ENCODE measurements at places on chromosomes 3 and 15. TPM values are rescaled to one million over a fixed set of nuclear protein-coding genes. Genes with fewer than 3 reads are reported as not detected.

DNA sequence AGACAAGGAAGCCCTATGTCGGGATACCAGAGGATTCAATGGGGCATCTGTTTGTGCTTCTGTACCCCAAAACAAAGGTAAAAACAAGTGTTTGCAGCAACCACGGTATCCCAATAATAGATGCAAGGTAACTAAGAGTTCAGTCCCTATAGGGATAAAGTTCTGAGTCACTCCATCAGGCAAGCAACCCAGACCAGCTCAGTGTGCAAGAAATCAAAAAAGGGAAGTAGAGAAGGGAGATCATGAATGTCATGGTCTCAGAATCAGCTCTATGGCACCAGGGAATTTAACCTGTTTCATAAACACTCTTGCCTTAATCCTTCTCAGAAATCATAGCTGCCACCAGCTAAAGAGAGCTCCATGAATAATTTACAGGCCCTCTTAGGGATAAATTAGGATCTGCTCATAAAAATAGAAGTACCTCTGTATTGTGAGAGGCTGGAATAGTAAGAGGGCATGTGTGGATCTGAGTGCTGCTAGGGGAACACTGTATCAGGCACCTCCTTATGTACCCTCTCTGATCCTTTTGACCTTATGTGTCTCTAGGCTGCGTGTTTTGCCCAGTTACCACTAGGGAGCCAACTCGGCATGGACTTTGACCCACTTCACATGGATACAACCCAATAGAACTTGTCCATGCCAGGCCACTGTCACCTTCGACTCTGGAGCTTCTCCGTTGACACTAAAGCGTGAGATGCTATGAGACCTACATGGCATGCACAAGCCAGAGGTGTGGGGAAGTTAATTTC is 754.6 kb downstream of the AGBL1 start:
- H3K27me3 ChIP-seq: no peaks in the 10 kb centered on the region
- H3K27ac ChIP-seq: no peak overlapping the region
- H3K36me3 ChIP-seq: no peaks in the 10 kb centered on the region
- H3K4me1 ChIP-seq: no peaks in the 10 kb centered on the region
- no peak overlapping the region for H3K4me3 ChIP-seq
- no peak for DNase-seq

The MCF2L2 gene
- 11.1 TPM for total RNA-seq

The PROS1 gene
- total RNA-seq: 11.9 TPM

DNA sequence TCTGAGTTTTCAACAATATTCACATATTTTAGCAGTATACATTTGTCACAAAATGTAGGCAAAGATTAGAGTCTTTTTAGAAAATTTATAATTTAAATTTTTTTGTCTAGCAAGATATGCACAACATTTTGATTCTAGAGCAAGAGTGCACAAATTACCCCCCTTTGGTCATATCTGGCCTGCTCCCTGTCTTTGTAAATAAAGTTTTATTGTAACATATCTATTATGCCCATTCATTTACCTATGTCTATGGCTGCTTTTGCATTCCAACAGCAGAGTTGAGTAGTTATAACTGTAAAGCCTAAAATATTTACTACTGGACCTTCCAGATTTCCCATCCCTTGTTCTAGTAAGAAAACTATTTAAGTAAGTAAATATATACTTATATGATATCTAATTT is 430.7 kb downstream of the EDEM1 start:
- DNase-seq: no peak
- H3K4me3 ChIP-seq: no peak overlapping the region
- H3K4me1 ChIP-seq: no peaks in the 10 kb centered on the region
- no peaks in the 10 kb centered on the region for H3K36me3 ChIP-seq
- no peak overlapping the region for H3K27ac ChIP-seq

DNA sequence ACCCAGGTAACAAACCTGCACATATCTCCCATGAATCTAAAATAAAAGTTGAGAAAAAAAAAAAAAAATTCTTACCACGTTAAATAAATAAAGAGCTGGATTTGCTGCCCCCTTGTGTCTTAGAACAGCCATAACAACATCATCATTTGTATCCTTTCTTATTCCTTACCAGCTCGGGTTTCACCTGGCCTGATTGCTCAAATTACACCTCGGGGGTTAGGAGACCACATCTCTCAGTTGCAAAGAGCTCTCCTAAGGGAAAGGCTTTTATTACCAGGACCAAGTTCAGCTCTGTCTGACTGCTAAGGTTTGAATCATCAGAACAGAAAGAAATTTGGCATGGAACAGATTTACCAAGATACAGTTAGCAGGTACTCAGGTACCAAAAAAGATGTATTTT is 25.8 kb upstream of the RPL39L start:
- peak; percentile 79 for DNase-seq
- H3K27me3 ChIP-seq: no peaks in the 10 kb centered on the region
- no peaks in the 10 kb centered on the region for H3K36me3 ChIP-seq
- no peak overlapping the region for H3K27ac ChIP-seq
- peaks cover 13% of the 10 kb centered on the region for H3K4me1 ChIP-seq

GRCh38 chr3:52243791-52244628 is 1.5 kb upstream of the PPM1M start:
- H3K4me3 ChIP-seq: no peak overlapping the region
- no peaks in the 10 kb centered on the region for H3K4me1 ChIP-seq
- peaks cover 46% of the 10 kb centered on the region for H3K27me3 ChIP-seq
- no peak overlapping the region for H3K27ac ChIP-seq
- DNase-seq: no peak

DNA sequence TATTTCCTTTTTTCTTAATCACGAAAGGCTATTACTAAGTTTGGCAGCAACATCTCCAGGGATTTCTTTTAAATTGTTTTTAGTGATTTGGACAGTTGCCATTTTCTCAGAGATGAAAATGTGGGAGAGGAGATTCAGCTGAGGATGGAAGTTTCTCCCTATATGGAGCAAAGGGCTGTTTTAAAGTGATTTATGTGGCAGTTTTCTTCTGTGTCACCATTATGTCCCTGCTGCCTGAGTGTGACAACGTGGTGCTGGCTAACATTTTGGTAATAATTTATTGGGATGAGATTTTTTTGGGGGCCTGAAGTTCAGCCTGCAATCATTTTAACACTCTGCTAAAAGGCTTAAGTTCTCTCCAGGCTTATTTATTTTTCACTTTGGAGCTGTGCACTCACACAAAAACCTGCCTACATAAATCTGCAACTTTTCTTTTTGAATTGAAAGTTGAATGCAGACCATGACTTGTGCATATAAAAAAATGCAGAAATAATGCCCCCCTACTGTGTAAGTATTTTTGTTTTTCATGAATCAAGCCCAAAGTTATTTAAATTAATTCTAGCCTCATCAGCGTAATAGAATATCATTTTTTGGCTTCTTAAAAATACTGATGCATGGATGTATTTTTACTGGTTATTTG is 210.9 kb downstream of the ZIC1 start:
- H3K27ac ChIP-seq: no peak overlapping the region
- H3K4me3 ChIP-seq: no peak overlapping the region
- no peaks in the 10 kb centered on the region for H3K4me1 ChIP-seq
- DNase-seq: no peak
- H3K36me3 ChIP-seq: no peaks in the 10 kb centered on the region

Data from neural progenitor cell (in vitro differentiated cells).